LHCN-M2 (cell line): ENCODE measurements at places on chromosomes 6 and 20. TPM values are rescaled to one million over a fixed set of nuclear protein-coding genes. Genes with fewer than 3 reads are reported as not detected.

VGLL2 gene
- total RNA-seq: 0.19 and 0.75 TPM in 2 replicates

DNA sequence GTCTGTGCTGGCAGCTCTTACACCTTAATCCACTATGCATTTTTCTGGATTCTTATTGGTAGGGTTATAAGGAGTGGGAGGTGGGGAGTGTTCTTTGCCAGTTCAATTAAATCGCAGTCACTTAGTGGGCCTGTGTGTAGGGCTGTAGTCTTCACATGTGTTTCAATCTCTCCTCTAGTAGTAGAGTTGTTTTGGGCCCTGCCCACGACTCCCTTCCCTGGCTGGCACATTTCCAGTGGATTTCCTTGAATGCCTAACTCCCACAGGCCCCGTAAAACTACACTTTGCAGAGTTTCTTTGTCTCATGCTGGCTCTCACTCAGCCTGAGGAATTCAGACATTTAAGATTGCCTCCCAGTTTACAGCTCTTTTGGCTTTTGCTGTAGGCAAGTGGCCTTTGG, 414.0 kb upstream of the OPRM1 start:
- DNase-seq: no peak

GRCh38 chr20:45927071-45927878, 7.2 kb upstream of the PCIF1 start:
- DNase-seq: no peak

DNA sequence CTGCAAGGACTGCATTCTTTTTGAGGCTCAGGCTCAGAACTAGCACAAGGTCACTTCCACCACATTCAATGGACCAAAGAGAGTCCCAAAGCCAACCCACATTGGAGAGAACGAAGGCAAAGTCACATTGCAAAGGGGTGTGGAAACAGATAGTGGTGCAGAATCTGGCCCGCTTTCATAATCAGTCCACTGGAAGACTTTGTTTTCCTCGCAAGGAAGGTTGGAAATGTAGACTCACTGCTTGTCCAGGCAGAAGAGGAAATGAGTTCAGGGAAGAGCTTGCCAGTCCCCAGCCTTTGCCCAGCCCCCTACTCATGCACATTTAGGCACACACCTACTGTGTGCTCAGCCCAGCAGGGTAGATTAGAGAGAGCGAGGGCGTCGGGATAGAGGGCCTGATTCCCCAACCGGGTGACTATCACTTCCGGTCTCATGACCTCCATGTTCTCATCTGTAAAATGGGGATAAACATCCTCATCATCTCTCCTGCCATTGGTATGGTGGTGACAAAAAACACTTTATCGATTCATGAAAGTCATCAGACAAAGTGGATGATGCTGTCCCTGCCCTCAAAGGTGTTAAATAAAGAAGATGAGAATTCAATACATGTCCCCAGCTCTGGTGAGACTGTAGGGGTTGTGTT, 24.3 kb upstream of the CCN5 start:
- DNase-seq: no peak

TBC1D32 gene
- total RNA-seq: 10.0 and 11.1 TPM in 2 replicates

GRCh38 chr6:44730771-44731391, 343.4 kb downstream of the CDC5L start:
- DNase-seq: peak; percentile 55

CD40 gene
- 1.2 and 2.6 TPM in 2 replicates for total RNA-seq

PPP1R14C gene
- not detected in 2 replicates for total RNA-seq

DNA sequence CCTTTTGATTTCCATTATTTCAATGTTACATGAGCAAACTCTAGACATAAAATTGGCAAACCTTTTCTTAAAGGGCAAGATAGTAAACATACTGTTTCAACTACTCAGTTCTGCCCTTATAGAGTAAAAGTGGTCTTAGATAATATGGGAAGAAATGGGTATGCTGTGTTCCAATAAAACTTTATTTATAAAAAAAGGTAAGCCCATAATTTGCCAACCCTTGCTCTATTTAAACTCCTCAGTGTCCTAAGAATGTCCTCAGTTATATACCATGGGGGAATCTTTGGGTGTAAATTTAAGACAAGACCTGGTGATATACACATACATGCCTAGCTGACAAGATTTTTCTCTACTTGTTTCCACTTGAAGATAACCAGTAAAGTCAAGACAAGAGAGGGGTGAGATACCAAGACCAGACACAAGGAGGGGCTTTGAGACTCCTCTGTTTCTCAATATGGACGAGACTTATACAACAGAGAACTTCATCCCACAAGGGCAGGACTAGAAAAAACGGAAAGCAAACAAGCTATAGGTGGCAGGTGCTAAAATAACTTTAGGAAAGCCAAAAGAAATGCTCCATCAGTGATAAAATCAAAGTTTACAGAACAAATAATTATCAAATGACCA, 10.5 kb downstream of the SNX3 start:
- DNase-seq: peak; percentile 9

FUT9 gene
- not detected in 2 replicates for total RNA-seq

FAM162B gene
- total RNA-seq: not detected in 2 replicates

ULBP2 gene
- 7.6 and 8.1 TPM in 2 replicates for total RNA-seq

DNA sequence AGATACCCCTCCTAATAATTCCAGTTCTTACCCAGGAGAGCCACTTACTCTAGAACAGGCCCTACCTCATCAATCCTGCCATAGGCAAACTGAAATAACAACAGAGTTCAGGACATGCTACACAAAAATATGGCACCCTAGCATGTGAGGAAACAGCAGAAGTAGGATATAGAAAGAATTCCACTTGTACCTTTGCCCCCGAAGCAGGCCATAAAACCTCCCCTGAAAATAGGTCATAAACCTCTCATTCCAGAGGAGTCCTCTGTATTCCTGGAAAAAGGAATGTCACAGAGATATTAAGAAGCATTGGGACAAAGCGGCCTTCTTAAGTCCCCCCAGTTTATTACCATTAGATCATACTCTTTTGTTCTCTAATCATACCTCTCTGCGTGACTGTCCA, 504.3 kb upstream of the MARCKS start:
- DNase-seq: no peak

DNA sequence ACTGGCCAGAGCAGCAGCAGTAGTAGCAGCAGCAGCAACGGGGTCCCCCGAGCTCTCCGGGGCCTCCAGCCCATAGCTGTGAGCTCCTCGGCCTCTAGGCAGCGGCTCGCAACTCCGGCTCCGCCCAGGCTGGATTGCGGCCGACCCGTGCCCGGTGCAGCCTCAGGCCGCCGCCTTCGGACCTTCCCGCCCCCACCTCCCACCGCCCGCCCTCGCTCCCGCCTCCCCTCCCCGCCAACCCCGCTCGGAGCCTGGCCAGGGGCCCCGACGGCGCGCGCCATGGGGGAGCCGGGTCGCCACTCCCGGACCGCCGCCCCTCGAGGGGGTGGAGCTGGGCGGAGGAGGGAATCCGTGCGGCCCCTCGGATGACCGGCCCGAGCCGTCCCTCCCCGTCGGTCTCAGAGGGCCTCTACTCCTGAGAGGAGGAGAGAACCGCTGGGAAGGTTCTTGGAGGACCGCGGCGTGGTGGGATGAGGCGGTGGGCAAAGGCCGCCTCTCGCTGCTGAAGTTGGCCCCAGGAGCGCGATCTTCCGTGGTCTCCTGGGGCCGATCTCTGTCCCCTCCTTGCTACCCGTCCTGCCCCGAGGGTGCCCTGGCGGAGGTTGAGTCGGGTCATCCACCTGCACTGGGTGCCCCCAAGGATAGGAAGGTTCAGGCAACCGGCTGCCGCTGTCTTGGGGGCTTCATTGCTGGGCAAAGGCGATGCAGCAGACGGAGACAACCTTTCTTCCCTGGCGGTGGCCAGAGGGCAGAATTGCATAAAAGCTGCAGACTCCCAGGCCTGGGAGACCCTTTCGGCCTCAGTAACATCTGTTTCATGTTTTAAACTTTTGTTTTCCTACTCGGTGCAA, at the start of gene ADAM33:
TSS of gene ADAM33 (minus strand) at position 80 of the 851 bp plus-strand sequence. CDS start at position 74, 6 bp downstream.
- DNase-seq: no peak

DNA sequence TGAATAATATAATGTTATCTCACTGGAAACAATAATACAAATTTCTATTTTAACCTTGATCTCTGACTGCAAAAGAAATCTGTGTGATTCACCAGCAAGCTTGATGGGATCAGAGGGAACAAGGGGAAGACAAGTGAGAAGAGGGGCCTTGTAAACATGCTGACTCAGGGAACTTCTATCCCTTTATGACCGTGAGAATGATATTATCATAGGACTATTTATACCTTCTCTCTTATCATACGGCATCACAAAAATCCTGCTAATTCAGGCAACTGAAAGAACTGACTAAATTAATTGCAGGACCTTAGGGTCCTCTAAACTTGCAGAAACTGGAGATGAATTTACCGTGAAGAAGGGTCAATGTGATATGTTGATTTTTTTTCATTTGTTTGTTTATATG, 173.3 kb downstream of the PTPRK start:
- no peak for DNase-seq

GRCh38 chr6:252775-253535, 39.3 kb upstream of the DUSP22 start:
- DNase-seq: no peak

DNA sequence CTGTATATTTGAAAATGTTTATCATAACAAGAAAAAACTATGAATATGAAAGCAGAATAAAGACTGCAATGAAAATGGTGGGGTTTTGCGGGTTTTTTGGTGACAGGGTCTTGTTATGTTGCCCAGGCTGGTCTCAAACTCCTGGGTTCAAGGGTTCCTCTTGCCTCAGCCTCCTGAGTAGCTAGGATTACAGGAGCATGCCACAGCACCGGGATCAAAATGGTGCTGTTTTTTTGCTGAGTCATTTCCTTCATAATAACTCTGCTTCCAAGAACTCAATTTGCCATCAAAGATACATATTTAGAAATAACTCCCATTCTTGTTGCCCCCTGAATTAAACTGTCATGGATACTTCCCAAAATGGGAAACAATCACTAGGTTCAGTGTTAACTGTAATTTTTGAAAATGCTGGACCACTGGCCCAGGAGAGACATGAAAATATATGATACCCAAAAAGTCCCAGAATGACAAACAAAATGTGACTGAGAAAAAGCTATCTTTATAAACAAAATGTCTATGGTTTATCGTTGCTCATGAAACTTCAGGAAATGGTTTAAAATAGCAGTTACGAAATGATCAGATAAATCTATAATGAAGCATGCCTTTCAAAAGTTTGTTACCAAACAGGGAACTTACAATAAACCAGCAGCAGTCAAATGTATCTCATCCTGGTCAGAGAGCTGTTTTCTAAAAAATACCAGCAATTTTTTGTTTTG, 32.2 kb downstream of the ILRUN start:
- DNase-seq: peak; percentile 44

- no peak for DNase-seq
Measured at GRCh38 chr6:25913741-25914140, 16.8 kb downstream of the SLC17A2 start.

TMEM74B gene
- total RNA-seq: 0.13 TPM in 1 of 2 replicates, not detected in the other

GRCh38 chr6:165204807-165205545, 104.4 kb downstream of the C6orf118 start:
- DNase-seq: no peak

- DNase-seq: no peak
Measured at GRCh38 chr20:36031806-36032205, 63.4 kb downstream of the CNBD2 start.

DNA sequence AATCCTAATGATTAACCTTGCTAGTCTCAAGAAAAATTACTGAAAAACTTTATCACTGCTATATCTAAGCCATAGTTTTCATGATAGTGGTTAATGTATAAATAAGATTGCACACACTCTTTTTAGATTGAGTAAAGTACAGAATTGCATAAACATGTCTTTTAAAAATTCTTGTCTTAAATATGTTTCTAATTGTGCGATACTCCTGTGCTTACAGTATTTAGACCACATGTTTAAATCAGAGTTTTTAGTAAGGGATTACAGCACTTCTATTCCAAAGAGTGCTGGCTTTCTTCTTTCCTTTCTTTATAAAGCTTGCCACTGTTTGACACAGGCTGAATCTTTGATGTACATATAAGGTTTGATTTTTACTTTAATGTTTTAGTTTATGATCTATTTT, 36.8 kb upstream of the RGS17 start:
- DNase-seq: no peak

- DNase-seq: no peak
Measured at GRCh38 chr6:111989743-111990142, 64.2 kb upstream of the CCN6 start.

ADNP gene
- 18.6 and 25.5 TPM in 2 replicates for total RNA-seq

- peak; percentile 49 for DNase-seq
Measured at GRCh38 chr6:53813096-53813495, 18.3 kb downstream of the LRRC1 start.

GRCh38 chr6:41072836-41073202, at the start of gene NFYA:
NFYA (plus strand) TSS chr6:41072974; CDS start chr6:41079090, 6,116 bp downstream.
- DNase-seq: no peak

SIRPB1 gene
- total RNA-seq: 0.77 and 0.86 TPM in 2 replicates

- DNase-seq: no peak
Measured at GRCh38 chr6:78771586-78771985, 95.8 kb upstream of the IRAK1BP1 start.

DNA sequence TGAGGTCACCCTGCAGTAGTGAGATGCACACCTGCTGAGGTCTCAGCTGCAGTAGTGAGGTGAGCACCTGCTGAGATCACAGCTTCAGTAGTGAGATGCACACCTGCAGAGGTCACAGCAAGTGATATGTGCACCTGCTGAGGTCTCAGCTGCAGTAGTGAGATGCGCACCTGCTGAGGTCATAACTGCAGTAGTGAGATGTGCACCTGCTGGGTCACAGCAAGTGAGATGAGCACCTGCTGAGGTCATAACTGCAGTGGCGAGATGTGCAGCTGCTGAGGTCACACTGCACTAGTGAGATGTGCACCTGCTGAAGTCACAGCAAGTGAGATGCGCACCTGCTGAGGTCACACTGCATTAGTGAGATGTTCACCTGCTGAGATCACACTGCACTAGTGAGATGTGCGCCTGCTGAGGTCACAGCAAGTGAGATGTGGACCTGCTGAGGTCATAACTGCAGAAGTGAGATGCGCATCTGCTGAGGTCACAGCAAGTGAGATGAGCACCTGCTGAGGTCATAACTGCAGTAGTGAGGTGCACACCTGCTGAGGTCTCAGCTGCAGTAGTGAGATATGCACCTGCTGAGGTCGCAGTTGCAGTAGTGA, 20.8 kb downstream of the ZDHHC14 start:
- no peak for DNase-seq

- no peak for DNase-seq
Measured at GRCh38 chr6:41671376-41671775, 33.1 kb downstream of the MDFI start.

- no peak for DNase-seq
Measured at GRCh38 chr20:55515832-55516231, 489.5 kb downstream of the CBLN4 start.

GRCh38 chr6:130602151-130602770, 224.9 kb upstream of the SMLR1 start:
- peak; percentile 97 for DNase-seq

GRCh38 chr6:110746680-110747079, 68.6 kb downstream of the CDK19 start:
- no peak for DNase-seq

DNA sequence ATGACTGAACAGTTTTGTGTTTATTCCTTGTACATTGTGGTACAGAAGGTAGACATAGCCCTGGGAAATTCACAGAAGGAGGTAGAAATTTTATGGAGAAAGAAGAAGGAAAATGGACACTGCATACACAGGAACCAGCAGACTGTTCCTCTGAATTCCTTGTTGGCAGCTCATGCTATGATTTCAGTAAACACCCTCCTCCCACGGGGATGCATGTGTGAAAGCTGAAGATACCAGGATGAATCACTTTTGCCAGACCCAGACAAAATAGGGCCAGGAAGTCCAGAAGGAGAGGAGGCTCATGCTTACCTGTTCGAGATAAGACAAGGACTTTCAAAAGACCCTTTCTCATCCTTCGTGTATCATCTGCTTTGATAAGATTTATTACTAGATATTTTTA, 110.3 kb upstream of the GGTLC1 start:
- no peak for DNase-seq
